Muscle of leg (tissue), 16 donors: ENCODE measurements at places on chromosomes 16 and 17. TPM values are rescaled to one million over a fixed set of nuclear protein-coding genes. Genes with fewer than 3 reads are reported as not detected.

GRCh38 chr17:68246271-68247028 is 1.4 kb upstream of the AMZ2 start:
- peaks cover 4% of the 10 kb centered on the region for H3K36me3 ChIP-seq
- H3K4me3 ChIP-seq: no peak overlapping the region
- H3K4me1 ChIP-seq: peaks cover 7% of the 10 kb centered on the region
- H3K27me3 ChIP-seq: no peaks in the 10 kb centered on the region

DNA sequence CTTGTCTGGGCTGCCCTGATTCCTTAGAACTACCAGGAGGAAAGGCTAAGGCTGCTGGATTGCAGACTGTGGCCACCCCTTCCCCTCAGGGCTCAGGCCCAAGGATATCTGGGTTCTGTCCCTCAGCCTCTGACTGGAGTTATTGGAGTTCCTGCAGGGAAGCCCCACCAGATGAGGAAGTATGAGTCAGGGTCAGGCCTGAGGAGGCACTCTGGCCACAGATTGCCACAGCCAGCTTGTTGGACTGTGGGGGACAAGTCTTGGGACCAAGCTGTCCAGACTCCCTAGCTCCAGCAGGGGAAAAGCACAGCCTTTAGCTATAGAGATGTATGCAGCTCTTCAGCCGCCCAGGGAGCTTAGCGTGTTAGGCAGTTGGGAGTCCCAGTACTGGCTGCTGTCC is 381.9 kb upstream of the TOM1L1 start:
- no peak for DNase-seq
- H3K36me3 ChIP-seq: no peaks in the 10 kb centered on the region
- no peaks in the 10 kb centered on the region for H3K4me1 ChIP-seq
- no peak overlapping the region for H3K27ac ChIP-seq
- H3K27me3 ChIP-seq: no peaks in the 10 kb centered on the region
- H3K4me3 ChIP-seq: no peak overlapping the region

ANKS4B gene
- not detected for total RNA-seq

- DNase-seq: no peak
- H3K27me3 ChIP-seq: no peaks in the 10 kb centered on the region
- no peaks in the 10 kb centered on the region for H3K36me3 ChIP-seq
- no peak overlapping the region for H3K27ac ChIP-seq
These were observed 202.4 kb downstream of the SEC14L1 start for GRCh38 chr17:77343031-77343800.

SRL gene
- 365 TPM for total RNA-seq

KRT27 gene
- 0.18 TPM for total RNA-seq

- H3K27ac ChIP-seq: no peak overlapping the region
- H3K4me3 ChIP-seq: no peak overlapping the region
- H3K36me3 ChIP-seq: no peaks in the 10 kb centered on the region
- H3K4me1 ChIP-seq: peaks cover 4% of the 10 kb centered on the region
- DNase-seq: no peak
These were observed 1173.5 kb upstream of the GOT2 start for GRCh38 chr16:59907611-59908010.

FA2H gene
- total RNA-seq: 0.09 TPM

ZPBP2 gene
- not detected for total RNA-seq

CACNG5 gene
- total RNA-seq: not detected

DNA sequence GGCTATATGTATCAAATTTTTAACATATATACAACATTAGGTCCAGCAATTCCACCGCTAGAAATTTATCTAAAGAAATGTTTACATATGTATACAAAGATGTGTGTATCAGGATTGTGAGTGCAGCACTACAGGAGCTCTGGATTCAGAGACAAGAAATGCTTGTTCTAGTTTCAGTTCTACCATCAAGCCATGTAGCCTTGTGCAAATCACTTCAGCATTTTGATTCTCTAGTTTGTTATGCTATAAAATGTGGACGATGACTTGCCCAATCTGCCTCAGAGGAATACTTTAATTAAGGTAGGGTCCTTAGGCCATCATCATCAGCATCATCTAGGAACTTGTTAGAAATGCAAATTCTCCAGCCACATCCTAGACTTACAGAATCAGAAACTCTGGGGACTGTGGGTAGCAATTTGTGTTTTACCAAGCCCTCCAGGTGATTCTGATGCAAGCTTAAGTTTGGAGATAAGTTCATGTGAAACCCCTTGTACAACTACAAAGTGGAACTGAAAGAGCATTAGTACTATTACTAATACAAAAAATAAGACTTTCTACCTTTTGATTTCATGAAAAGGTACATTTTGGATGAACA is 131.2 kb upstream of the CORO6 start:
- H3K36me3 ChIP-seq: peaks cover 5% of the 10 kb centered on the region
- no peak overlapping the region for H3K4me3 ChIP-seq
- DNase-seq: no peak
- no peaks in the 10 kb centered on the region for H3K4me1 ChIP-seq

UNK gene
- 18.6 TPM for total RNA-seq

DNA sequence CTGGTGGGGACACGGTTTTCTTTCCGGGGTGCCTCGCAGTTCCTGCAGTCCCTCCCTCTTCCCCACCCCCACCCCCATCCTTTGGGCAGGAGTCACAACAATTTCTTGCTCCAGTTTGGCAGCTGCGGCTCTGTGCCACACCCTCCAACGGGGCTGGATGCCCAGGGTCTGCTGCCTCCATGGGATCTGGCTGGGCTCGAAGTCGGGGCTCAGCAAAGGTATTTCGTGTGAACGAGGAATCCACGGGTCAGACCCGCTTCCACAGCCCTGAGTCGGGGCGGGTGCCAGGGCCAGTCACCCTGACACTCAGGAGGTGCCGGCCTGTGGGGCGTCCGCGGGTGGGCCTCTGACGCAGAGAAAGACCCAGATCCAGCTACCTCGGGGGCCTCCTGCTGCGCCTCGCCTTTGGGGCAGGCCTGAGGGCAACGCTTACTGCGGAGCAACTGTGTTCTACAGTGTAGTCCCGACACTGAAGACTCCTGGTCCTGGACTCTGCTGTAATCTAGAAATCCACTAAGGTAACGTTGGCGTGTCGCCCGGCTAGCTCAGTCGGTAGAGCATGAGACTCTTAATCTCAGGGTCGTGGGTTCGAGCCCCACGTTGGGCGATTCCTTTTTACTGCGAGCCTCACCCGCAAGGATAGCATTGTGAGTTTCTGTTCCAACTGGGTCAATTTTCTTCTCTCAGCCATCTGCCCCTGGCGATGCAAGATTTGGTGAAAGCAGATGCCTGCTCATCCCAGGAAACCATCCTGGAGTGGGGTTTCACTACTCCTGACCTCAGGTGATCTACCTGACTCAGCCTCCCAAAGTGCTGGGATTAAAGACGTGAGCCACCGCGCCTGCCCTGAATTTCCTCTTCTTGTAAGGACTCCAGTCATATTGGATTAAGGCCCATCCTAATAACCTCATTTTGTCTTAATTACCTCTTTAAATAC is 12.6 kb upstream of the OR1F1 start:
- H3K27ac ChIP-seq: no peak overlapping the region

PIMREG gene
- total RNA-seq: 11.3 TPM

- H3K4me3 ChIP-seq: no peak overlapping the region
- no peaks in the 10 kb centered on the region for H3K36me3 ChIP-seq
- no peaks in the 10 kb centered on the region for H3K4me1 ChIP-seq
- H3K27ac ChIP-seq: no peak overlapping the region
- no peak for DNase-seq
These were observed 147.8 kb upstream of the CA10 start for GRCh38 chr17:52306314-52306713.

GRCh38 chr17:40496634-40497420 is 4.6 kb downstream of the TNS4 start:
- H3K4me3 ChIP-seq: no peak overlapping the region
- no peak for DNase-seq
- no peak overlapping the region for H3K27ac ChIP-seq

DNA sequence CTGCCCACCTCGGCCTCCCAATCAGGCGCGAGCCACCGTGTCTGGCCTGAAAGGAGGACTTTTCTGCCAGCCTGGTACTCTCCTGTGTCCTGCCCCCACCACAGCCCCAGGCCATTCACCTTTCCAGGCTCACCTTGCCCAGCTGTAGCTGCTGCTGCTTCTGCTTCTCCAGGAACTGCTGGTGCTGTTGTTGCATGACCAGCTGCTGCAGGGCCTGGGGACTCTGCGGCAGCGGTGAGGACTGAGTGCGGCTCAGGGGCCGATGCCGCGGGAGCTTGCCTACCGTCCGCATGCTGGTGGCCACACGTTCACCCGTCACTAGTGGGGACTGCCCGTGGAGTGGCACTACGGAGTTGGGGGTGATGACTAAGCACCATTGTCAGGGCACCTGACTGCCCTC is 17.7 kb downstream of the G6PC3 start:
- H3K4me1 ChIP-seq: peaks cover 10% of the 10 kb centered on the region
- no peak overlapping the region for H3K27ac ChIP-seq
- H3K27me3 ChIP-seq: no peaks in the 10 kb centered on the region
- DNase-seq: no peak
- H3K4me3 ChIP-seq: no peak overlapping the region
- H3K36me3 ChIP-seq: peaks cover 80% of the 10 kb centered on the region

- no peaks in the 10 kb centered on the region for H3K27me3 ChIP-seq
- peak overlapping the region; percentile 96 for H3K27ac ChIP-seq
- DNase-seq: no peak
- H3K36me3 ChIP-seq: peaks cover 71% of the 10 kb centered on the region
- peaks cover 46% of the 10 kb centered on the region for H3K4me1 ChIP-seq
These were observed 1.4 kb upstream of the CD2BP2 start for GRCh38 chr16:30356401-30357084.

DNA sequence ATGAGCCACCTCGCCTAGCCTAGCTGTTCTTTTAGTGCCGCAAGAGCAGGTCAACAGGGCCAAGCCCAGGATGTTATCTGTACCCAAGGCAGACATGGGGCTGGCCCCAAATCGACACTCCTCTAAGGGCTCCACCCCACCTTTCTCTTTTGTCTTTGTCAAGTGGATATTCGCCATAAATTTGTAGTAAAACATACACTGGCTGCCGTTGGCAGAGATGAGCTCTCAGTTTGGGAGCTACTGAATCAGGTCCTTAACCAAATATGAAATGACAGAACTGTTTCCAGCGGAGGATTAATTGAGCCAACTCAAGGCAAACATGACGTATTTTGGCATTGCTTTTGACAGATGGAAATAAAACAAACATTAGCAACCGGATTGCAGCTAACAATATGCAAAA is 556.9 kb upstream of the CDH5 start:
- H3K27me3 ChIP-seq: no peaks in the 10 kb centered on the region
- no peaks in the 10 kb centered on the region for H3K36me3 ChIP-seq
- no peak overlapping the region for H3K4me3 ChIP-seq
- H3K4me1 ChIP-seq: peaks cover 3% of the 10 kb centered on the region
- peak; percentile 52 for DNase-seq
